Ascending aorta (tissue), 2 donors: ENCODE measurements at places on chromosomes 5 and 9. TPM values are rescaled to one million over a fixed set of nuclear protein-coding genes. Genes with fewer than 3 reads are reported as not detected.

- DNase-seq = no peak
These were observed 134.4 kb upstream of the SPRY4 start for GRCh38 chr5:142459209-142459608.

GRCh38 chr9:23779220-23779619, 46.8 kb downstream of the ELAVL2 start:
- DNase-seq = no peak

- no peak for DNase-seq
These were observed 86.9 kb downstream of the PTPN3 start for GRCh38 chr9:109411069-109411761.

DNA sequence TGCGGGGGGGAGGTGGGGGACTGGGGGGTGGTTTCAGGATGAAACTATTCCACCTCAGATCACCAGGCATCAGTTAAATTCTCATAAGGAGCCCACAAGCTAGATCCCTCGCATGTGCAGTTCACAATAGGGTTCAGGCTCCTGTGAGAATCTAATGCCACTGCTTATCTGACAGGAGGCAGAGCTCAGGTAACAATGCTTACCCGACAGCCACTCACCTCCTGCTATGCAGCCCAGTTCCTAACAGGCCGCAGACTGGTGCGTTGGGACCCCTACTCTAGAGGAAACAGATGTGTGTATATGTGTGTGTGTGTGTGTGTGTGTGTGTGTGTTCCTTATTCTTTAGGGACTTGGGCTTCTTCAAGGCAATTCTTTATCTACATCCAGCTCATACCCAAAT, 352.3 kb upstream of the CCNH start:
- DNase-seq = no peak

DNA sequence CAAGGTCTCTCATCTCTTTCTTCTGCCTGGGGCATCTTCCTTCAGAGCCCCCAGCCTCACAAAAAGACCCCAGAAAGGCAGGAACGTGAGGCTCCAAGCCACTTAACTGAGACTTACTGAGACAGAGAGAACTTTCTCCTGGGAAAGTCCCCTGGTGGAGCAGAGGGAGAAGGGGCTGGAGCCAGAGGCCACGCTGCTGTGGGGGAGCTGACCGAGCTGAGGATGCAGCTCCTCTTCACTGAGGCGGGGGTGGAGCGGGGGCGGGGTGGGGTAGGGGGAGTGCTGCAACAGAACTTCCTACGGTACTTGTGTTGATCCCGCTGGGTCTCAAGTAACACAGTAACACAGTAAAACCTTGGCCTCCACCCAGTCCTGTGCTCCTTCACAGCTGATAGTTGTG, 204.0 kb downstream of the FSTL4 start:
- peak; percentile 35 for DNase-seq

DNA sequence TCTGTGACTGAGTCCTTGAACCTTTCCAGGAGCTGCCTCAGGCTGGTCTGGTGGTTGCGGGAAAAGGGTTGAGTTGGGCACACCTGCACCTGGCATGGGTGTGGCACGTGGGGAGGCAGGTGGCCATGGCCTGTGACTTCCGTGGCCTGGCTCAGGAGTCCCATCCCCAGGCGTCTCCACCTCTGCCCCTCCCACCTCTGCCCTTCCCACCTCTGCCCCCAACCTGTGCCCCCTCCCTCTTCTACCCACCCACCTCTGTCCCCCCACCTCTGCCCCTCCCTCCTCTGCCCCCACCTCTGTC, 1.9 kb upstream of the QRFP start:
- no peak for DNase-seq

GRCh38 chr5:67652201-67652600, 455.6 kb upstream of the CD180 start:
- no peak for DNase-seq

- DNase-seq = no peak
These were observed at the start of gene ITGA2 for GRCh38 chr5:52989025-52989780. TSS of gene ITGA2 (plus strand) at chr5:52989352. CDS start at chr5:52989469, 117 bp downstream.

DNA sequence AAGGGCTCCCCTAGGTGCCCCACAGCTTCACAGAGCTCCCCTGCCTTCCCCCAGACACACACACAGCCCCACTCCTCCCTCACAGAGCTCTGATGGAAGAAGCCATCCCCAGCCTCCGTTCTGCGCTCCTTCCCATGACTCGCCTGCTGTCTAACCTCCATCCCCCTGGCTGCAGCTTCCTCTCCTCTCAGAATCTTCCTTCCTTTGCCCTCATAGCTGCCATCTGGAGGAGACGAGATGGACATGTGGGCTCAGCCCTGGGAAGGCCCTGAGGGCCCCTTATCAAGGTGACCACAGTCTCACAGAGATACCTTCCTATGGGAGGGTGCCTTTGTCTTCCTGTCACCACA, 94.3 kb downstream of the PCDH1 start:
- no peak for DNase-seq

Gene OR1L6
- not detected for total RNA-seq

Gene TMEM215
- 0.75 TPM for total RNA-seq

Gene PKN3
- 28.8 TPM for total RNA-seq

Gene ORM1
- 53.3 TPM for total RNA-seq

Gene TAF11L7
- total RNA-seq = not detected
